ENCODE measurements at places on chromosomes 2 and 18. TPM values are rescaled to one million over a fixed set of nuclear protein-coding genes. Genes with fewer than 3 reads are reported as not detected.

UGT1A6 gene
- polyA plus RNA-seq, result 0.62 TPM

FEV gene
- polyA plus RNA-seq, result not detected

LIMS4 gene
- polyA plus RNA-seq, result 6.1 TPM

DNAH7 gene
- polyA plus RNA-seq, result 0.32 TPM

CCDC74A gene
- polyA plus RNA-seq, result 2.5 TPM

WDR7 gene
- 8.4 TPM for polyA plus RNA-seq

ALPG gene
- not detected for polyA plus RNA-seq

DNA sequence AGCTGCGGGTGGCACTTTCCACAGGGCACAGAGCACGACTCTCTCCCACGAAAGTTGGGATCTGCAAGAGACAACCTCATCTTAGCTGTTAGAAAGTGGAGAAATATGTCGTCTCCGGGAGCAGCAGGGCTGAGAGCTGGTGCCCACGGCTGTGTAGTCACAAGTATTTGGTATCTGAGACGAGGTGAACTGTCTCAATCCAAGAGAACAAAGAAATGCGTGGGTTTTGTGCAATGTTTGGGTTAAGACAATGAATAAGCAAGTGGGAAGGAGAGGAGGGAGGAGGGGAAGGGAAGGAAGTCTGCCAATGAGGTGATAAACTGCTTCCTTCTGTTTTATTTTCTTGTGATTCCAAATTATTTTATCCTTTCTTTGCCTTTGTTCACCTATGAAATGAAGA, 18.0 kb downstream of the DYTN start:
- DNase-seq, result no peak

GRCh38 chr2:128157644-128158043, 66.6 kb downstream of the UGGT1 start:
- DNase-seq, result no peak

DNA sequence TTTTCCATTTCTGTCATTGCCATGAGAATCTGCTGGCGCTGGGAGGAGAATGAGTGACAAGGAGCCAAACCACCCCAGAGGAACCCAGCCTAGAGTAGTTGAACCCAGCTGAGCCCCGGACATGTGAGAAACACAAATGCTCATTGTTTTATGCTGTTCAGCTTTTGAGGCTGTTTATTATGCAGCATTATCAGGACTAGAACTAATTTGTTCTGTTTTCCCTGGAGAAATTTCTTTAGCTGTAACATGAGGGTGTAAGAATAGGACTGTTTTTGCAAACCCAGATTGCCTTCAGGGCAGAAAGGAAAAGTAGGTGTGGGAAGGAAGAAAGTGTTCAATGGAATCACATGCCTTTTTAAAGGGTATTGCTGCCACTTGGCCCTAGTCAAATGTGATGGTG, 28.5 kb upstream of the DOCK10 start:
- no peak for DNase-seq

DNA sequence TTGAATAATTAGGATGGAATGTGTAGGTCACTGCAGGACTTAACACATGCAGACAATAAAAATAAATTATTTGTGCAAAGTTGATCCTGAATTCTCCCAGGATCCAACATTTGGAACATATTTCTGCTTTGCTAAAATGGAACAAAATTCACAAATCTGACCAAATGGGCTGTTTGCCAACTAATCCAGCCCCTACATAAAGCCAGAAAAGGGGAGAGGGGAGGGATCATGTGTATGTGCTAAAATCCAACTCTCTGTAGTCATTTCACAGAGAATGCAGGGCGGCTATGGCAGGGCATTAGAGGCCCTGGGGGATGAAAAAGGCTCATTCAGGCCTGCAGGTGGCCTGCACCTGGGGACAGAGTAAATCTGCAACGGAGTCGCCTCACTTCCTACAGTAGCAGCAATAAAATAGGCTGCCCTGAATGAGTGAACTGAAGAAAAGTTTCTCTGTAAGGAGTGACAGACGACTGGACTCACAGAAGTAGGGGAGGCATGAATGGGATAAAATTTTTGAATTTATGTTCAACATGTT, 4.0 kb upstream of the ZFP36L2 start:
- peak; percentile 67 for DNase-seq

DNA sequence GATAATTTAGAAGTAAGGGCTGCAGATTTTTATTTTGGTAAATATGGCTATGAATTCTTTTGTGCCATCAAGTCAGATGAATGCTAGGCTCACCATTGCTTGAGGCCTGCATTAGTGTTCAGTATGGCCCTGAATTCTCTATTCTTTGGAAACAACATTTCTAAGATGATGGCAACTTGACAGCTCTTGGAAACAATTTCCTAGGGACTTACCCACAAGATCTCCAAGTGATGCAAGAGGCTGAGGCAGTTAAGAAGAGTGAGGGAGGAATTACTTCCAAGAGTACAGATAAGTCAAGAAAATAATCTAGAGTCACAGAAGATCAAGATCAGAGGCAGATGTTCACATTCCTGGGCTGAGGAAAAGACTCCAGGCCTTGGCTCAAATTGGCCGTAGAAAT, 129.1 kb downstream of the NRP2 start:
- DNase-seq, result no peak

GRCh38 chr2:46134531-46135227, 162.5 kb upstream of the EPAS1 start:
- DNase-seq, result peak; percentile 41

- no peak for DNase-seq
Measured at GRCh38 chr2:238119756-238120462, 18.6 kb upstream of the KLHL30 start.

DNA sequence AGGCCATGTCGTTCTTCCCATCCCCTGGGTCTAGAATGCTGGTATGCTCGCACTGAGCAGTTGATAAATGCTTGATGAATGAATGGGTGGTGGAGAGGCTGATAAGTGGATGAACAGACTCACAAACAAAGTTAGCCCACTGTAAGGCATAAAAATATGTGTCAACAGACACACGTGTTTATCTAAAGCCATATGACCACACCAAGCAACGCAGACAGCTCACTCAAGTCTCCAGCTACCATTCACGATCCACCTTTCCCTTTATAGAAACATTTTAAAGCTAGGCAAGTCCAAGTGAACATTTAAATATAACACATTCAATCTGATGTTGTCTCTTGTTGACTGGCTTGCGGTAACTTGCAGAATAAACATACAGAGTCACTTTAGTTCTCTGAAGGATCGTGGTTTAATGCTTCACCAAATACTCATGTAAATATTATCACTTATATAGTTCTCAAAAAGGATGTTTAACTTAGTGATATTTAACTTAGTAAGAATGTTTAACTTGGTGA, 105.5 kb downstream of the NOL10 start:
- DNase-seq, result no peak

- DNase-seq, result no peak
Measured at GRCh38 chr18:3753106-3753505, 303.1 kb downstream of the TGIF1 start.

GRCh38 chr2:109633284-109633961, 19.3 kb downstream of the SOWAHC start:
- no peak for DNase-seq

DNA sequence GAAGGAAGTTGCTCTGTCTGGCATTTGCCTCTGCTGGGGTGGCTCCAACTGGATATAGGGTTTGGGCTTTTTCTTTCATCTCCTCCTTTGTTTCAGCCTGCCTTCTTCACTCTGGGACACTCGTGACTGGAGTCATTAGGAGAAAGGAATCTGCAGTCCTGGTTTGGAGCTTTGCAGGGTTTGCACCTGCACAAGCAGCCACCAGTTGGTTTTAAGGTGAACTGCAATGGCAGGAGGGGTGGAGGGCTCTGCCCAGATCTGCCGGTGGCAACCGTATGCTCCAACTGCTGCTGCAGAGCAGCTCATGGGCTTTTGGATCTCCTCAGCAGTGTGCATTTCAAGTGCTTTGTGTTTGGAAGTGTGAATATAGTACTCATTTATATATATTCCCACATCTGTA, 131.3 kb upstream of the MGAT5 start:
- no peak for DNase-seq

GRCh38 chr2:120738786-120739437, 3.2 kb downstream of the GLI2 start:
- no peak for DNase-seq

DNA sequence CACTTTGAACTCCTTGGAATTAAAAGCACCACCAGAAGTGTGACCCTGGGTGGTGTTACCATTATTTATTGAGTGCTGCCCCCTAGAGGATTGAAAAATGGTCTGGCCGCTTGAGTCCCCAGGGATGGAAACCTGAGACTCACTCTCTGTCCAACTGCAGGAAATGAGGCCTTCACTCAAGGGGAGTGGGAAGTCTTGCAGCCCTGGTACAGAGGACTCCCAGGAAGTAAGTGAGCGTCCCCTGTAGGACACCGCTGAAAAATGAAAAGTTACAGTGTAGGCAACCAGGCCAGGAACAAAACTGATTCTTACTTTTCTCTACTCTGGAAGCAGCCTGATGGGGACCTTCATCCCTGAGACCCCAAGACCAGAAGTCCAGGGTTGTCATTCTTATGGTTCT, 2.2 kb upstream of the NRP2 start:
- no peak for DNase-seq

- no peak for DNase-seq
Measured at GRCh38 chr18:76476665-76477561, 18.1 kb downstream of the ZNF516 start.

DNA sequence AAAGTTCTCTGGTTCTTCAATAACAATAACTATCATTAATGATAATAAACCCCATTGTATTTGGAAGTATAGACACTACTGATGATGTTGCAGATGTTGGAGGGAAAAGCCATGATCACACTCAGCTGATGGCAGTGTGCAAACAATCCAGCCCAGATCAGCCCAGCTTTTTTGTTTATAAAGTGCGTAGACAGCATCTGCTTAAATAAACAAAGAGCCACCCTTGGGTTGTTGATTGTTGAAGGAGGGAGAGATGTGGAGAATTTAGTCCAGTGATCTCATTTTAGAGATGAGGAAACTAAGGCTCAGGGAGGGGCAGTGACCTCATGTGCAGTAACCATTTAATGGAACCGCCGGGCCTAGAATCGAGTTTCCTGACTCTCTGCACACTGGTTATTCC, 56.0 kb upstream of the MEX3C start:
- DNase-seq, result no peak

GRCh38 chr2:234257859-234258561, 207.5 kb downstream of the SPP2 start:
- DNase-seq, result peak; percentile 24

- DNase-seq, result no peak
Measured at GRCh38 chr2:22525681-22526080, 859.3 kb upstream of the KLHL29 start.

GRCh38 chr2:213451542-213452239, 167.4 kb downstream of the SPAG16 start:
- no peak for DNase-seq

- no peak for DNase-seq
Measured at GRCh38 chr18:13216711-13217465, 1.7 kb upstream of the LDLRAD4 start.

GRCh38 chr2:121992700-121993099, 237.2 kb downstream of the TSN start:
- DNase-seq, result no peak

GRCh38 chr2:231394211-231395141, 1.0 kb upstream of the B3GNT7 start:
- DNase-seq, result no peak

DNA sequence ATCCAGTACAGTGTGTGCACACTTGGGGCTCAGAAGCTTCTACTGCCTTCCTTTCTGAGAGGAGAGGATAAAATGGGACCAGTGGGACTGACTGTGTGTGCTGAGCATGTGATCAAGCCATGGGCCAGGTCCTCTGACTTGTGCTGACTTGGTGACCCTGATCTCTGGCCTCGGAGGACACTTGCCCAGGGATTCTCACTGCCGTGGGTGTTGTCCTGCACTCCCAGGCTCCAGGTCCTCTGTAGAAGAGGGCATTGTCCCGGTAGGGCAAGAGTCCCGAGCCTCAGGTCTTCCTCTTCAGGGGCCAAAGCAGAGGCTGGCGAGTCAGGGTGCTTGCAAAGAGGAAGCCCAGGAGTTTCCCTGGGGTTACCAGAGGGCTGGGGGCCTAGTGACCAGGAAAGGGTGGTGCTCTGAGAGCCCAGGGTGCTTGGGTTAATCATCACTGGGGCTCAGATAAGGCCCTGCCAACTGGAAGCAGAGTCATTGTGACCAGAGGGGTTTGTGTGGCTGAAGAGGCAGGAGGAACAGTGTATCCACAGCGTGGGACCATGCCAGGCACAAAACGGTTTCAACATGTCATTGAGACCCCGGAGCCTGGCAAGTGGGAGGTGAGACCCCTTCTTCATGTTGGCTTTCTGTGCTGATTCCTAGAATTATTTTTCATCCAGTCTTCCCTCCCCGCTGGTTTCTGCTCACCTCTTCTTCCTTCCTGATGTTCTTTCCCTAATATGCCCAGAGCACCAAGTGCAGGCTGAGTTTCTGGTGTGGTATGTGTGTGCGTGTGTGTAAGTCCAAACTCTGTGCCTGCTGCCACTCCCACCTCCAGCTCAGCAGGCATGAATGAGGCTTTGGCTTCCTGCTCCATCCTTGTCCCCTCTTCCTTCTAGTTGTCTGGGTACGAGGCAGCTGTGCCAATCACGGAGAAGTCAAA, at the start of gene GCKR:
Gene GCKR (plus strand): TSS at position 483 of the 931 bp plus-strand sequence. CDS start 66 bp downstream, at position 549.
- DNase-seq, result no peak

DNA sequence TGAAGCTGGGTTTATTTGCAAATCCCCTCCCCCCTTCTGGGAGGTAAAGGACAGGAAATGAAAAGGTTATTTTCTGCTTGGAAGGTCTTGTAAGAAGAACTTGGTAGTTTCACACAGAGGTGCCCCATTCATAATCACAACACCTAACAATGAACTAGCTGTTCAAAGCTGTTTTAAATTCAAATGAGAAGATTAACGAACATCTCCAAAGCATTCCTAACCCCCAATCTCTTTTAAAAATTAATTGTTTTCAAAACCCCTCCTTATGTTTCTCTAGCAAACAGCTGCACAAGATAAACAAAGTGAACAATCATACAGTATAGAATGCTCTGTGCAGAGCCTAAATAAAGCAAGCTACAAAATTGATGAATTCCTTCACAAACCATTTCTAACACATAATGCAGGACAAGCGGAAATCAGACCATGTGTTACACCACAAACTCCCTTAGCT, 271.4 kb downstream of the SATB2 start:
- no peak for DNase-seq

GRCh38 chr2:98884658-98885057, 51.4 kb downstream of the CRACDL start:
- no peak for DNase-seq

DNA sequence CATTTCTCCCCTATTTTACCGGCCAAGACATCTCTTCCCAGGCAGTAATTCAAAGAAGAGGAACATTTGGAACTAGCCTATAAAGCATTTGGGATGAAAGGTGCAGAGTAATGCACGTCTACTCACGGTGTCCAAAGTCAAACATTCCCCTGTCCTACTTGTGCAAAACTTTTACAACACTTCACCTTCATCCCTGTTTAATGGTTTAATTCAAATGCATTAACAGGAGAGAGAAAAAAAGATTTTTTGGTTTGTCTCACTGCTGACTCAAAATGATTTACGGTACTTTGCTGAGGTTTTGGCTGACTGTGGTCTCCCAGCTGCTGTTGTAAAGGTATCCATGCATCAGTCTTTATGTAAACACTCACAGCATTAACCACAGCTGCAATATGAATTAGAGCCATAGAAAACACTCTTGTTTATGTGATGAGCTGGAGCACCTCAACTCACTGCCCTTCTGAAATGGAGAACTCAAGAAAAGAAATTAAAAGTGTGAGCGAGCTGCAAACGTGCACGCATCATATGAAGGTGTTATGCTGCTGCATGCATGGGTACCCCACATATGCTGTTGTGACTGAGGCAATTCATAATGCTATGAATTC, 220.5 kb downstream of the PIEZO2 start:
- peak; percentile 80 for DNase-seq
